Stimulated activated CD8-positive, alpha-beta memory T cell treated with anti-CD3 and anti-CD28 coated beads, Interleukin-2, amount 100 ng/mL, for 48 hours (primary cell): ENCODE measurements at places on chromosomes 4 and X.

DNA sequence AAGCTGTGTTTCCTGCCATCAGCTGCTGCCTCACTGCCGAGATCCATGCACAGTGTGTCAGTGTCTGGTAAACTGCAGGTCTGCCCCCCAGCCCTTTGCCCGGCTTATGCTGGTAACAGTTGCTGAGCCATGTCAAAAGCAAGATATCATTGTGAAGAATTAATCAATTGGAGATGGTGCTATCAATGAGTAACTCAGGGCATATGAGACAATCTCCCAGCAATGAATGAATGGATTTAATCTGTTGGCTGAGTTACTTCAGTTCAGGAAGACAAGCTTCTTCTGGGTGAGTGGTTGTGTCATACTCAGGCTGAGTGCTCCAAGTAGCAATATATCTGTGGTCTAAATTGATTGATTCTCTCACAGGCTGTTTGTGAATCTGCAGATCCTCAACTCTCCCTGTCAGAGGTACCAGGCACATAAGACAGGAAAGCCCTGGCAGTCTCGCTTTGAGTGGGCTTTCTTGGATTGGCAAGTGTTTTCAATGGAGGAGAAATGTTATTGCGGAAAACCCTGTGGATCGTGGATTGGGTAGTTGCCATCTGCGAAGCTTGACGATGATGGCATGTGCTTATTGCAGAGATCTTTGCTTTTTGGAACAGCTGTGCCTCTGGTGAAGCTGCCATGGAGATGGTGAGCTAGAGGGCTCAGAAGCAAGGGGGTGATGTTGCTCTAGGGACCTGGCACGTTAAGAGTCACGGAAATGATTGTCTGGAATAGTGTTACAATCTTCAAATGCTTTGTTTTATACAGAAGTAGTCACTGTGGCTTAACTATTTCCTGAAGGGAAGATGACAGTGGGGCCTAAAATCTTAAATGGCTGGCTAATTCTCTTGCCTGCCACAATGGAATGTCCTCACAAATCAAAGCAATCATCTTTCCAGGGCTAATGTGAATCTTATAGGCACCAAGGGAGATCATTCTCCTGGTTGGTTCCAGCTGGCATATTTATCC, 147.6 kb upstream of the TBC1D9 start:
- no peak for DNase-seq

DNA sequence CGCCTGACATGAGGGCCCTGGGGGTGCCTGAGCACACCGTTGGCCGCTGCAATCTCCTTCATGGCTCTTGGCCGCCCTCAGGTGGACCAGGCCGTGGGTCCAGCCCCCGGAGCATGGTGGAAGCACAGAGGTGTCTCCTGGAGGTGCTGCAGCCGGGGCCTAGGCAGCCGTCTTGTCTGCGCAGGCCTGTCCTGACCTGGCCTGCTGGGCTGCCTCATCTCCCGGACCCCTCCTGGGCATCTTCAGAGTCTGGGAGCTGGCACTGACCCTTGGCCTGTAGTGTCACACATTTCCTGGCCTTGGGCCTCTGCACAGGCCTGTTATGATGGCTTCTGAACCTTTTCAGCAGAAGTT, 20.9 kb downstream of the UVSSA start:
- DNase-seq: no peak

DNA sequence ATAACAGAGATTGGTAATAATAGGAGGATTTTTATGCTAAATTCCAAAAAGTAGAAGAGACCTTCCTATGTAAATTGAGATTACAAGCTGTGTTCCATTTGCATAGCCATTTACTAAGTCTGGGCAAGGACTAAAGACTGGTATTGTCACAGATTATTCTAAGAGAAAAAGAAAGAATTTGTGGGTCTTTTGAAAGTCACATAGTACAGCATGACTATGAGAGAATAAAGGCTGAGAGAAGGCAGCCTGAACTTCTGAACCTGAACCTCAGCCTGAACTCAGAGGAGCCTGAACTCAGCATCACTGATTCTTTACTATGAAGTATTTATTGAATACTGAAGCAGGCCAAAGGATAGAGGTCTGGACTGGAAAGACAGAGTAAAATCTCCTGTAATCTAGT, 297.5 kb downstream of the STPG2 start:
- DNase-seq: no peak

DNA sequence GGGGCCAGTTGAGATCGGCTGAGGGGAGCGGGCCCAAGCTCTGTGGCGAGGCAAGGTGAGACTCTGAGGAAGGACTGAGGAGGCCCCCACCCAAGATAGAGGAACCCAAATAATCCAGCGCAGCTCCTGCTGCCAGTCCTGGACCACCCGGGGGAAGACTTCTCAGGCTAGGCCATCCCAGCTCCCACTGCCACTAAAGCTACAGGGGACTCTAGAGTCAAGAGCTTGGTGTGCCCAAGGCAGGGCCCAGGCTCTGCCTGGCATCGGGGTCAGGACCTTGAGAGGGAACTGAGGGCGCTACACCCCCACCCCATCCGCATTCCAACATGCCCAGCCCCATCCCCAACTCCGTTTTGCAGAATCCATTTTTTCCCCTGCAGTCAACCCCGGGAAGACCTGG, 8.6 kb downstream of the MAGEA4 start:
- DNase-seq: no peak

DNA sequence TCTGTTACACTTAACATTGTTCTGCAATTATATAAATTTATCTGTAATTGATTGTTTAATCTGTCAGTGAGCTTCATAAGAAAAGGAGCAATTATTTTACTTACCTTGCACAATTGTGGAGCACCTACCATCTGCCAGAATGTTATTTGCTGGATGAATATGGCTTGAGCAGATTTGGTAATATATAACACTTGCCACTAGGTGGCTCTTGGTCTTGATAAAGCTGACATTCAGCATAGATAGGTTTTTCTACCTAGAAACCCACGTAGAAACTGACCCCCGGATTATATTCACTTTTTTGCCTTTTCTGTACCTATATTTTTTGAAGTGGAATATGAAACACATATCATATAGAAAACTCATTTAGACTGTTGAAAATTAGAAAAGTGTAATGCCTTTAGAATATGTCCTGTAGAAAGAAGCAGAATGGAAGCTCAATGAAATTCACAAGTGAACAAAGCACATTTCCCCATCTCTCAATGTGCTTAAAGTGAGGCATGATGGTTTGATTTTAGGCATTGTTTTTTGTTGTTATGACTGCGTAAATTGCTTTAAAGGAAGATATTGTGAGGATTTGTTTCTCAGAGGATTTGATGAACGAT, 9.5 kb downstream of the RBPJ start:
- DNase-seq: no peak

GRCh38 chrX:24760363-24761000, 66.8 kb downstream of the POLA1 start:
- no peak for DNase-seq

GRCh38 chrX:71366674-71367256, 608 bp downstream of the TAF1 start:
- peak; percentile 16 for DNase-seq

DNA sequence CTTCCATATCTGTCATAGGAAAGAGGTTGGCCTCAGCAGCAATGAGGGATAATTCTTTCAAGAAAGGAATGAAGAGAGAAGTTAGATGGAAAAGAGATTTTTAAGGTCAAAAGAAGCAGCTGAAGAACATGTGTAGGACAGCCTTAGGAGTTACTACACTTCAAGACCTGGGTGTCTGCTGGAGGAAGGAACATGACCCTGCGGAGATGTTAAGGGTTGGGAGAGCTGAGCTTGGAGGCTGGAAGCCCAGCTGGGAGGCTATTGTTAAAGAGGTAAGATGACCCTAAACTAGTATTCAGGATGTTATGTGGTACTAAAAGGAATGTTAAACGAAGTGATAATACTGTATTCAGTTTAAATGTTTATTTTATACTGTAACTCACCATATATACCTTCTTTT, 15.0 kb downstream of the HADH start:
- no peak for DNase-seq

DNA sequence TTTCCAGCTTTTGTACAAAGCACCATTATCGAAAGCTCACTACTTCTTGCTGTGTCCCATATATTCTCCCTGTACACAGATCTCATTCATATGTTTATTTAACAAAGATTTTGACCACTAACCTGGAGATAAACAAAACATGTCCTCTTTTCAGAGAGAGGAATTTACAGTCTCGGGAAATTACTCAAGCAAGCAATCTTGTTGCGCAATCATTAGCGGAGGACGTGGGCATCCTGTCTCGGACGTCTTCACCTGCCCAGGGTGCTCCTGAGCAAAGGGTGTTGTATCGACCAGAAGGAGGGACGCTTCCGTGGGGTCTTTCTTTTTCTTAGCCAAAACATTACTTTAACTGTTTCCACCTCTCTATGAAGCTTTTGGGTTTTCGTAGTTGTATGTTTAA, 66.5 kb upstream of the CLCN4 start:
- DNase-seq: no peak

DNA sequence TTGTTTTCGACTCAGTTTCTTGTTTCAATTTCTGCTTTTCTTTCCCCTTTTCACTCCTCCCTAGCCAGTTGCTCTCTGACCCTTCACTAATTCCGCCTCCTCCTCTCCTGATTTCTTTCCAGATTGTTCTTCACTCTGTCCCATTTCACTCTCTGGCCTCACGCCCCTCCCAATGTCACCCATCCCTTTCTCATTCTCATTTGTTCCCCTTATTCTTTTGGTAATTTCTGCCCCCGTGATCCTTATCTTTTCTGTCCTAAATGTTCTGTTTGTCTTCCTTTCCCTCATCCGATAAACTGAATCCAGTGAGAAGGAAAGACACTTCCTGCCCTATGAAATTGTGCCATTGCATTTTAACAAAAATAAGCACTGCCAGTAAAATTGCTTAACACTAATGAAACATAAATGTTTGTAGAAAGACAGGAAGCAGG, 94.5 kb upstream of the RASGEF1B start:
- no peak for DNase-seq

- DNase-seq: no peak
Observed at GRCh38 chr4:11843340-11843739, 414.6 kb upstream of the HS3ST1 start.

DNA sequence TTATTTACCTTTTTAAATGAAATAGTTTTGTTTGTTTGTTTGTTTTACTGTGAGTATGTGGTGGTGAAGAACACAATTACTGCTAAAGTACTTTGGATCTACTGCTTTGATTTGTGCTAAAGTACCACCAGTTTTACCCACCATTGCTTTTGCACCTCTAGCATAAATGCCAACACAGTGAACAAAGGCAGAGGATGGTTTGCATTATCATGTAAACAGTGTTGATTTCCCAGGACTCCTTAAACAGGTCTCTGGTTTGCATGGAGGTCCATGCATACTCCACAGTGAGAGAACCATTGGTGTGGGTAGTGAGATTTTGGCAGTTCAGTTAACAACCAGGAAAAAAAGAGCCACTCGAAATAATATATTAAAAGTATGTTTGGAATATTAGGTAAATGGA, 11.0 kb downstream of the FAT4 start:
- DNase-seq: no peak

DNA sequence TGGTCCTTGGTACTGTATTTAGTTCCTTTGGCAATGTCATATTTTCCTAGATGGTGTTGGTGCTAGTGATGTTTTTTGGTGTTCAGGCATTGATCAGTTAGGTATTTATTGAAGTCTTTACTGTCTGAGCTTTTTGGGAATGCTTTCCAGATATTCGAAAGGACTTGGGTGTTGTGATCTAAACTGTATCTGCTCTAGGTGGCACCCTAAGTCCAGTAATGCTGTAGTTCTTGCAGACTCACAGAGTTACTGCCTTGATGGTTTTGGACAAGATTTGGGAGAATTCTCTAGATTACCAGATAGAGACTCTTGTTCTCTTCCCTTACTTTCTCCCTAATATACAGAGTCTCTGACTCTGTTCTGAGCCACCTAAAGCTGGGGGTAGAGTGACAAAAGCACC, 513.6 kb upstream of the PITX2 start:
- no peak for DNase-seq

- no peak for DNase-seq
Observed at GRCh38 chrX:20477836-20478524, 211.3 kb upstream of the RPS6KA3 start.

- no peak for DNase-seq
Observed at GRCh38 chr4:26331380-26331950, 10.7 kb downstream of the RBPJ start.

DNA sequence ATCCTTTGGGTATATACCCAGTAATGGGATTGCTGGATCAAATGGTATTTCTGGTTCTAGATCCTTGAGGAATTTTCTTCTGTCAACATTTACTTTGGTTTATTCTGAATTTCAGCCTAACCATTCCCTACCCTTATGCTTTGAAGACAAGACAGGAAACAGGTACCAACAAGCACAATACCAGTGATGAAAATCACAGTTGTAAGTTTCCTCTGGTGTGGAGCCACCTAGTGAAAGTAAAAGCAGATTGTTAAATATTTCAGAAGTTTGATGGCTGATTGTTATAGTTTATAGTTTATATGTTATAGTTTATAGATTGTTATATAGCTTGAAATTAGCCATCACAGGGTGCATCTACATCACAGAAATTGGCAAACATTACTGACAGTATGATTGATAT, 104.5 kb upstream of the AGA start:
- DNase-seq: no peak

DNA sequence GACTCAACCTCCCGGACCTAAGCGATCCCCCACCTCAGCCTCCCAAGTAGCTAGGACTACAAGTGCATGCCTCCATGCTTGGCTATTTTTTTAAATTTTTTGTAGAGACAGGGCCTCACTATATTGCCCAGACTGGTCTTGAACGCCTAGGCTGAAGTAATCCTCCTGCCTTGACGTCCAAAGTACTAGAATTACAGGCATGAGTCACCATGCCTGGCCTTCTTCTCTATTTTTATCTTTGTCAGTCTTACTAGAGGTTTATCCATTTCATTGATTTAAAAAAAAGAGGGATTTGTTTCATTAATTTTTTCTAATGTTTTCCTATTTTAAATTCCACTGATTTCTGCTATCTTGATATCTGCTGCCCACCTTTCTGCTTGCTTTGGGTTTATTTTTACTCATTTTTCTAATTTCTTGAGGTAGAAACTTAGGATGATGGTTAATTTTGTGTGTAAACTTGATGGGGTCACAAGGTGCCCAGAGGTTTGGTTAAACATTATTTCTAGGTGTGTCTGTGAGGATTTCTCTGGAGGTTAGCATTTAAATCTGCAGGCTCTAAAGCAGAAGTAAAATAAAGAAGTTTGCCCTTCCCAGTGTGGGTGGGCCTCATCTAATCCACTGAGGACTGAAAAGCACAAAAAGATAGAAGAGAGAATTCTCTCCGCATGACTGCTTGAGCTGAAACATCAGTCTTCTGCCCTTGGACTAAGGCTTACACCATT, 116.2 kb upstream of the DCLK2 start:
- DNase-seq: no peak

- no peak for DNase-seq
Observed at GRCh38 chrX:56947699-56948098, 47.6 kb downstream of the SPIN3 start.

- no peak for DNase-seq
Observed at GRCh38 chrX:151985531-151985930, 11.1 kb upstream of the GABRE start.

- DNase-seq: no peak
Observed at GRCh38 chr4:169975838-169976796, 50.1 kb downstream of the MFAP3L start.

- no peak for DNase-seq
Observed at GRCh38 chr4:126495163-126495752, 1137.5 kb upstream of the INTU start.
